ENCODE measurements at places on chromosomes 4 and X. TPM values are rescaled to one million over a fixed set of nuclear protein-coding genes. Genes with fewer than 3 reads are reported as not detected.

Gene COL4A6
- total RNA-seq = 62.2 TPM

Gene DHX15
- 114 TPM for total RNA-seq

Gene SUV39H1
- 2.9 TPM for total RNA-seq

Gene MAGEA2B
- total RNA-seq = not detected

Gene PROM1
- 0.13 TPM for total RNA-seq

Gene CLDN34
- total RNA-seq = not detected

Gene HMX1
- not detected for total RNA-seq

Gene IQCM
- not detected for total RNA-seq

Gene PRDM8
- 4.9 TPM for total RNA-seq

Measured in smooth muscle cell of the pulmonary artery (primary cell).